ENCODE measurements at places on chromosomes 7 and 10.

DNA sequence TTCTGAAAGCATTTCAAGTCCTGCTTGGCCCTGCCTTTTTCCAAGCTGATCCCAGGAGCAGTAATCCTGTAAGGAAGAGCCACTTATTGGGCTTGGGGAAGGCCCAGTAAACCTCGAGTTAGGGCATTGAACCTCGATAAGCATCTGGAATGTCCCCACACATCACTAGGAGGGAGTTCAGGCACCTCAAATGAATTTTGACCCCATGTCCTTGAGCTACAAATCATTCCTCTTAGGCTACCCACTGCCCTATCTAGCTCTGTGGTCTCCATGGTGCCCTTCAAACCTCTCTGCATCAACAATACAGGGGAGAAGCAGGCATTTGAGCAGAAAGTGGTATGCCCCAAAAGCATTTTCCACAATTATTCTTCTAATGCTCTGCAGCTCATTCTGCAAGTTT is 33.7 kb downstream of the ZNF503 start:
- DNase-seq = no peak

DNA sequence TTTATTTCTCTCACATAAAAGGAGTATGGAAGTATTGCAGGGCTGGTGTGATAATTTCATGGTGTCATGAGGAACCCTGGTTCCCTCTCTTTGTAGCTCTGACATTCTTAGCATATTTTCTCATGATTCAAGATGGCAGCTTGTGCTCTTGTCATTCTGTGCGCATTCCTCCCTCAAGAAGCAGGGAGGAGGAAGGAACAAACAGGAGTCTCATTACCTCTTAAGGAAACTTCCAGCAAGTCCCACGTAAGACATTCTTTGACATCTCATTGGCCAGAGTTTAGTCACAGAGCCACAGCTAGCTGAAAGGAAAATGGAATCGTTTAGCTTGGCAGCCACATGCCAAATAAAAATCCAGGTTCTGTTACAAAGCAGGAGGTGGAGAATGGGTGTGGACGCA is 546.8 kb downstream of the LRMDA start:
- no peak for DNase-seq

GRCh38 chr10:97921581-97922021 is 72.0 kb downstream of the GOLGA7B start:
- no peak for DNase-seq

GRCh38 chr7:23012908-23013714 is 819 bp downstream of the HYCC1 start:
- DNase-seq = peak; percentile 15

DNA sequence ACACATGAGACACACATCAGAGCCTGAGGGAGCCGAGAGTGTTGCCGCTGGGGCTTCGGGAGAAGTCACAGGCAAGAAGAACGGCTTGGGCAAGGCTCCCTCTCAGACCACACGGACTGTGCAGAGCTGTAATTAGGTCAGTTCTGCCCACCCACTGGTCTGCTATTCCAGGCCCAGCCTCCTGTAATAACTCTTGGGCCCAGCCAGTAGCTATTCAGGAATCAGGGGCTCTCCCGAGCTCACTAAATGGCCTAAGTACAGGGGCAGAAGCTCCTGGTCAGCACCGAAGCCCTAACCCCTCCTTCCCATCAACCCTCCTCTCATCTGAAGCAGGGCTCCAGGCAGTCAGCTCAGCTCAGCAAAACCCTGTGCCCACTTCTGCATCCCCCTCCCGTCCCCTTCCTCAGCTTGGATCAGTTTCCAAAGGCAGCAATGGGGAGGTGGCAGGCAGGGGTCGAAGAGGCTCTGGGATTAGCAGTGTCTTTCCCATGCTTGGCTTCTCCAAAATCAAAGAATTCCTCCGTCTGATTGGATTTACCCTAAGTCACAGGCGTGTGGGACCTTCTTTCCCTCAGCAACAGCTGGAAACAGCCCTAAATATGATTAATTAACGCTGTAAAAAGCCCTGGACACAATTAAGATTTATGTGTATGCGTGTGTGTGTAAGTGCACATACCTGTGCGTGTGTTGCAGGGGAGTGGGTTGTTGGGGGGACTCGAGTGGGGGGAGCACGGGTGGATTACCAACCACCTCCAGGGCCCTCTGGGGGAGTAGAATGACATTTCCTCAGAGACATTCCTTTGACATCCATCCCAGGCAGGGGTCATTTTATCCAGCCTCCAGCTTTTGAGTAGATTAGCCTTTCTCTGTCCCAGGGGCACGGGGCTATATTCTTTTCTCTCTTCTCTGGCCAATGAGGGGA is 48.4 kb upstream of the BTRC start:
- DNase-seq = no peak

DNA sequence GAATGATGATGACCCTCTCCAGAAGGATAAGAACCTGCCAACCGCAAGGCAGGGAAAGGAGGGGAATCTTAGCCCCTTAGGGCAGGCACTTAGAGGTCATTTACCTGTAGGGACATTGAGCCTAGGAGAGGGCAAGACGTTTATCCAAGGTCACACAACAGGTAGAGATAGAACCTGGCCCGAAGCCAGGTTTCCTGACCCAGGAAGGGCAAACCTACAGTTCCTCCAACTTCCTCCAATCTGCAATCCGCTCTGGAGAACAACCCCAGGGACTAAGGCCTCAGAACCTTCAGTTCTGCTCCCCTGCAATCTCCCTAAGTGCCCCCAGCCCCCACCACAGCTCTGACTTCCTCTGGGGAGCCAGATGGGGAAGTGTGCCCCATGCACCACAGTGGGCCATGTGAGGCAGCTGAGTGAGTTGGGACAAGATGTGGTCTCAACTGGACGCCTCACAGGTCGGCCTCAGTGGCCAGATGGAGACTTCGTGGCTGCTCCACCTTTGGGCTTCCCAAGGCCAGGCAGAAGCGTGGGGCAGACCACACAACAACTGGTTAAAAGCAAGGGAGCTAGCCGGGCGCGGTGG is 1.4 kb upstream of the PSAP start:
- DNase-seq = no peak
